ENCODE measurements at places on chromosomes 2 and 18.

DNA sequence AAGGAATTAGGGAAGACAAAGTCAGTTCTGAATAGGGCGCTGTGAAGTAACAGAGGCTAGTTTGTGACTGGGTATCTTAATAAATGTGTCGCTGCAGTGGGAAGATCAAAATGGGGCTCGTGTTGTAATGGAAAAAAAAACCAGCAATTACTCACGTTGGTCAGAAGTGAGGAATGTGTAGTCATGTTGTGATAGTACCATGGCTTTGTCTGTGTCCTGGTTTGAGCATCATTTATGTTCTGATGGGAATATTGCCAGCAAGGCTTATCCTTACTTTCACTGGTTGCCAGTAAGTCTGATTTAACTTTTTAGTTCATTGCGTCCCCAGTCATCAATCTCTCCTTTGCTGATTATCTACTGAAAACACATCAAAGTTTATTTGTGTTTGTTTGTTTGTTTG lies 467.6 kb downstream of the NYAP2 start:
- DNase-seq = no peak

DNA sequence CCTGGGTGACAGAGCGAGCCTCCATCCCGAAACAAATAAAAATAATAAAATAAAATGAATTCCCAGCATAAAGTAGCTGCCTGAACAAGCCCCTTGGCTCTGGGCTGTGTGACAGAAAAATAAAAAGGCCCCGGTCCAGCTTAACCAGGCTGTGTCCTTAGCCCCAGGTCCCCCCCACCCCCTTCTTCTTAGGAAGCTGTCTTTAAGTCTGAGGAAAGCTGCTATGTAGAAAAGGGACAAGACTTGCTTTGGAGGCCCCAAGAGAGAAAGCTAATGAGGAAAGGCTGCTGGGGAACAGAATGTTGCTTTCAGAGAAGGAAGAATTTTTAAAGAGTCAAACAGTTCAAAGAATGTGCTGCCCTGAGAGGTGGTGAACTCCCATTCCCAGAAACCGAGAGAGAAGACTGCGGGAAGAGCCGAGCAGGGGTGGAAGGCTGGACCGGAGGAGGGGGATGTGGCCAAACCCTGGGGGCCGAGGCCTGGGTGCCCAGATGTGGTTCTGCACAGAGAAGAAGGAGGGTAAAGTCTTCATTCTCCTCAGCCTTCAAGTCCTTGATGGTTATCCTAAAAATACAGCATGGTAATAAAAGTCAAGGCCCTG lies 61.9 kb downstream of the CENPO start:
- DNase-seq = no peak

DNA sequence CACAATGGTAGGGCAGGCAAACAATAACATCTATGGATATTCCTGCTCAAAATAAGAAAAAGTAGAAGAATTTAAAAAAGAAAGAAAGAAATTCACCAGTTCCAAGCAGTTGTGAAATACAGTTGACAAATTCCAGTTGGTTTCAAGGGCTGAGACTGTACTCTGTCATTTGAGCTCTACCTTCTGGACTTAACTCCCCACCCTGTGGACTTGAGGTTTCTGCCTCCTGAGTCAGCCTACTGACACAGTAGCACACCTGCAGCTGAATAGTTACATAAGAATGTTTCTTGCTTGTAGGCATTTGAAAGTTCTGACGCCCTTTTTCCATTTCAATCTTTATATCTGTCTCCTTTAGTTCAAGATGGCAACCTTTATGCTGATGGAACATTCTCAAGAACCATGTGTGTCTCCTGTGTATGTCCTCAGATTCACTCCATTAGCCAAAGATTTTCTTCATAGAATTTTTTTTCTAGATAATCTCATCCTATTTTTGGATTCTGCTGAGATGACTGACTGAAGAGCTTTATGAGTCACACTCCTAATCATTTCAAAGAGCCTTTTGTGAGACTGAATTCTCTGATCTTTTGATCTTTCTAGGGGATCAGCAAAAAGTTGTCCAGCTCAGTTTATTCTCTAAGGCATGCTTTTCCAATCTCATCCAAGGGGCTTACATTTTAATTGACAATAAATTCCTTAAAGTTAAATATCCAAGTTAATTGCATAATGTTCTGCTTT lies 19.1 kb downstream of the NETO1 start:
- no peak for DNase-seq

GRCh38 chr2:9964334-9964980 lies 13.0 kb downstream of the GRHL1 start:
- no peak for DNase-seq

DNA sequence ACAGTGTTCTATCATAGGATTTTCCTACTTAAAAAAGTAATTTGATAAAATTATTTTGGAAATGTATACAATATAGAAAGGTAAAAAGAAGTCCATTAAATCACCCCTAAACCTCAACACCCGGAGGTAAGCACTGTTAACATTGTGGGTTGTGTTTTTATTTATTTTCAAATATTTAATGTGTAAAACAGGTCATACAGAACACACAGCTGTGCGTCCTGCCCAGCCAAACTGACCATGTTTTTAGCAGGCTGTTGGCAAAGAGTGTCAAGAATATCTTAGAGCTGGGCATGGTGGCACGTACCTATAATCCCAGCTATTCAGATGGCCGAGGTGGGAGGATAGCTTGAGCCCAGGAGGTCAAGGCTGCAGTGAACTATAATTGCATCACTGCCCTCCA lies 78.8 kb upstream of the ZNF532 start:
- DNase-seq = no peak

- DNase-seq = no peak
Measured at GRCh38 chr2:30675758-30676157, 131.5 kb downstream of the CAPN13 start.

DNA sequence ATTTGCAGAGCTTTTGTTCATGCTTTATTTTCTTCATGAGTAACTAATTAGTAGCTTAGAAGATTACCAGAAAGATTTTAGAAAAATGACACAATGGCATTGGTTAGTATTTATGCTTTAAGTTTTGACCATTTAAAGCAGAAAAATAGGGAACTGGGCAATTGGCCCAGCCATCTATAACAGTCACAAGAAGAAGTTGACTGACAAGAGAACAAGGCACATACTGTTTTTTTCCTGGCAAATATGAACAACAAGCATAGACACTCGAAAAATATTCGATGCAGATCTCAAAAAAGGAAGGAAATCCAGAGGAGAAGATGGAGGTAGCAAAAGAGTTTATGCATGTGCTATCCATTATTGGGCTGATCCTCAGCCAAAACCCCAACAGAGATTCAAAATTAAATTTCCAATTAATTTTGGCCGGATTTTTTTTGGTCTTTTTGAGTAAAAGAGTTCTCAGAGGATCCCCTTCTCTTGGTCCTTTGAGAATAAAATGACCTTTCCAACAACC lies 200.8 kb upstream of the SLC35G4 start:
- DNase-seq = no peak

DNA sequence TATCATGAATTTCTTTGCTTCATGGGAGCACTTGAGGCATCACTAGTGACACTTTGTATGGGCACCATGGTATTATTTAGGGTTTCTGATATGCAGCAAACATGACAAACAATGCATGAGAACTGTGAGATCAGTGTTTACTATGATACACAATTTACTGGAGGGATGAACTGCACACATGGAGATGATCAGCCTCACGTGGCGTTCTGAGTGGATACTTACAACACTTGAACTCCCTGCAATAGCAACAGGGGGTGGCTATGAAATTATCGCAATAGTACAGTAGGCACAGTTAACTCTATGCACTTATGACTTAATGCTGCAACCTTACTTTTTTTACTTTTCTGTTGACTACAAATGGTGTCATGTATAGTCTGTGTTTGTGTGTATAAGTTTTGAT lies 18.5 kb upstream of the UGT1A8 start:
- DNase-seq = no peak

DNA sequence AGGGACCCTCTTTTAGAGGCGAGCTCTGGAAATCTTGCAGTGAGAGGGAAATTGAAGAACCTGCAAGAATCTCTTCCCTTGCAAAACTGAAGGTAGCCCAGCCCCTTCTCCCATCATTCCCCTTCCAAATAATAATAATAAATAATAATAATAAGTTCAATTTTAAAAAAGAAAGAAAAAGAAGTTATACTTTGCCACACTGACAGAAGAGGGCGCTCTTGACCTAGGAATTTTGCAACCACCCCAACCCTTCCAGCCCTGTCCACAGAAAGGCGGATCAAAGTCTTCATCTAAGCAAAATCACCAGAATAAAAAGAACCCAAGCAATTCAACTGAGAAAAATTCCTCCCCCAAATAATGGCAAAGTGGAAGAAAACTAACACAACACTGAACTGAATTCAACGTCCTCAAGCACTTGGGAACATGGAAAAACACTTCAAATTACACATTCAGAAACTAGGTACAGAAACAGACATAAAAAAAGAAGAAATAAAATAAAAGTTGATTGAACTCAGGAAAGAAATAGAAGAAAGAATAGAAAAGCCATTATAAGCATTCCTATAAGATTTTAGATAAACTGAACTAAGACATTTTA lies 98.9 kb upstream of the GLS start:
- DNase-seq = no peak

GRCh38 chr2:160836755-160837154 lies 323.5 kb upstream of the TANK start:
- DNase-seq = no peak

Data from stimulated activated CD8-positive, alpha-beta memory T cell treated with anti-CD3 and anti-CD28 coated beads, Interleukin-4, amount 100 ng/mL, for 1 hour (primary cell).